Effector CD4-positive, alpha-beta T cell (primary cell): ENCODE measurements at places on chromosomes 4 and X.

DNA sequence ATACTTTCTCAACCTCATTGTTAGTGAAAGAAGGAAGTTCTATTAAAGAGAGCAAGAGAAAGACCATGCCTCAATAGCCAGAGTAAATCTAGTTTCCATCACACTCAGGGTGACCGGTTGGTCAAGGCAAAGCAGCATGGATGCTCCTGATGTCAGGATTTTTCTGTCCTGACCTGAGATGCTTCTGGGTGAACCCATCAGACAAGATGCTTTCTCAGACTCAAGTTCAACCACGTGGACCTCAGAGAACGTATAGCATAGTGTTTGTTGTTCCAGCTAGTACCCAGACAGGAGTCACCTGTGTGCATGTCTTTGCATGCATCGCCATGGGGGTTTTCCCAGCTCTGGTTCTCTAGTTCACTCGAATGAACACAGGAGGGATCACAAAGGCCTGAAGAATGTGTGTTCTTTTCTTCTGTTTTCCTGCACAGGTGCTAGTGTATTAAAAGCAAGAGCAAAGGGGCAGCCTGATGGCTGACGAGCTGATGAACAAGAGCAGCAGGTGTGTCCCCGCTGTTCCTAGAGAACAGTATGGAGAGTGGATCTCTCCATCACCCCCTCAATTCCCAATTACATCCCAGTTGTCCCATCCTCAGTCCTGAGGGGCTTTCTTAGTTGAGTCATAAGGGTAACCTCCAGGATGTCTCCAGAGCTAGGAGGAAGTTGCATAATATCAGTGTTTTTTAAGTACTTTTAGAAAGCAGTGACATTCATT lies 110.5 kb upstream of the ENPP6 start:
- no peak for DNase-seq

DNA sequence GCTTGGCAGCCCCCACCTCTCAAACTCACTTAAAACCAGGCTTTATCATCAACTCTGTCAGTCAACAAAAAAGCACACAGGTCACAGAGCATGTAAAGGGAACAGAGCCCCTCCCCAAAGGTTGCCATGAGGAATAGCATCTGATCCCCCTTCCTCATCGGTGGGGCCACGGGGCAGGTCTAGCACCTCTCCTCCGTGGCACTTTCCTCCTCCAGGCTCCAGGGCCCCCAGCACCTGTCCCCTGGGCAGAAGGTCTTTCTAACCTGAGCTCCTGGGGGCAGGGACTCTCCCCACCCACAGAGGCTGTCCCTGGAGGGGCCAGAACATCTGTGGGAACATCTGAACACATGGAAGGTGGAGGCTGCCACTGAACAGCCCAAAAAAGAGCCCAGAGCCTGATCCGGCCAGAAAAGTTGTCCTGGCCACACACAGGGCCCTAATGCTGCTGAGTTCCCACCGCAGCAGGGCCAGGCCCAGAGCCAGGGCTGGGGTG lies 65.7 kb downstream of the ZFYVE28 start:
- DNase-seq: no peak

- no peak for DNase-seq
These were observed 639.7 kb downstream of the TRIML1 start for GRCh38 chr4:188778905-188779304.

GRCh38 chr4:187470061-187470460 lies 525.5 kb upstream of the ZFP42 start:
- DNase-seq: no peak

DNA sequence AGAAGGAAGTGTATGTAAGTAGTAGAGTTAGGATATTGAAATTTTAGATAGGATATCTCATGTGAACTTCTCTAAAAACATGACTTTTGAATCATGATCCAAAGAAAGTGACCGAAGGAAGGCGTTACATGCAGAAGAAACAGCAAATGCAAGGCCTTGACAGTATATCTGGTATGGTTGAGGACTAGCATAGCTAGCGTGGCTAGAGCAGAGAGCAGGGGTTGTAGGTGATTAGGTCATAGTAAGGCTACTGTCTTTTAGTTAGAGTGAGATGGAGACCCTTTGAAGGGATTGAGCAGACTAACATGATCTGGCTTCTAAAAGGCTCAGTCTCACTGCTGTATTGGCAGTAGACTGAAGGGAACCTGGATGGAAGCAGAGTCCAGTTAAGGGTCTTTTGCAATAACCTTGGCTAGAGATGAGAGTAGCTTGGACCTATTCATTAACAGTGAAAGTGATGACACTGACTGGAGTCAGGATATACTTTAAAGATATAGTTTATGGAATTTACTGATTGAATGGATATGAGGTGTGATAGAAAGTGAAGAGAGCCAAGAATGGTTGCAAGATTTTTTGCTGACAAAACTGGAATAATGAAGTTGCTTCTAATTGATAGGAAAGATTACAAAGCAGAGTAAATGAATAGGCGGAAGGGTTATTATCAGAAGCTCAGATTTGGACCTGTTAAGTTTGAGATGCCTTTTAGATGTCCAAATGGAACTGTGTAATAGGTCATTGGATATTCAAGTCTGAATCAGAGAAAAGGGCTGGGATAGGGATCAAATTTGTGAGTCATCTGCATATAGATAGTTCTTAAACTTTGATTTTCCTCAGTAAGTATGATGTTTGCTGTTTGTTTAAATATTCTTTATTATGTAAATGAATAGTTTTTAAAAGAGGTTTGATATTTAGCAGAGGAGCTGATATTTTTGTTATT lies 59.8 kb downstream of the MRPL1 start:
- DNase-seq: no peak

GRCh38 chr4:7073526-7074390 lies 5.9 kb upstream of the GRPEL1 start:
- DNase-seq: no peak

DNA sequence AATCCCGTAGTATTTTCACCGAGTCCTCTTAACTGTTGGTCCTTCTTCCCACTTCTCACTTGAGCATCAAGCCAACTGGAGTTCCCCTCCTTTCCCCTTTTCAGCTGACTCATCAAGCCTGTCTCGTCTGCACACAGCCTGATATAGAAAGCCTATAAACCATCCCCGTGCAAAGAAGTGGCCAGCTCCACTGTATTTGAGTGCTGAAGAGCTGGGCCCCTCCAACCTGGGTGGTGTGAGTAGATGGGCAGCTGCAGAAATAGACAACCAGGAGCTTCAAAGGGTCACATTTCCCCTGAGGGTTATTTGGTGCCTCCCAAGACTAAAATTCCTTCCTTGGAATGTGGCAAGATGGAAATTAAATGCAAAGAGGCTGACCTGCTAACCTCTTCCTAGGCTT lies 199.7 kb downstream of the HS6ST2 start:
- no peak for DNase-seq

- peak; percentile 35 for DNase-seq
These were observed 10.5 kb downstream of the PPAT start for GRCh38 chr4:56424697-56425514.

GRCh38 chrX:40267334-40268187 lies 169.8 kb upstream of the BCOR start:
- no peak for DNase-seq

DNA sequence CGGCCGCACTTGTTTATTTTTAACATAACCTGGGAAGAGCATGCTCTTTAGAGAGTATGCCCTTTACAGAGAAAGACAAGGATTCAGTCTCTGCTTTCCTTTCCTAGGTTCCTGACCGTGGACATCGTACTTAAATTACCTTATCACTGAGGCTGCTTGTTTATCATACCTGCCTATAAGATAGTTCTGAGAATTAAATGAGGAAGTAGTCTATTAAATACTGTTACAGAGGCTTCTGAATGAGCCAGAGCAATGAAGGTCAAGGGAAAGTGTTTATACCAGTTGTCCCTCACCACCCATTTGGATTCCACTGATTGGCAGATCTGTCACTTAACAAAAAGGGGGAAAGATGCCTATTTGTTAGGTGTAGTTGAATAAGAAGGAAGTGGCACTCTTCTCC lies 10.0 kb downstream of the TXLNG start:
- DNase-seq: no peak

GRCh38 chr4:98293104-98293887 lies 32.1 kb downstream of the RAP1GDS1 start:
- no peak for DNase-seq

DNA sequence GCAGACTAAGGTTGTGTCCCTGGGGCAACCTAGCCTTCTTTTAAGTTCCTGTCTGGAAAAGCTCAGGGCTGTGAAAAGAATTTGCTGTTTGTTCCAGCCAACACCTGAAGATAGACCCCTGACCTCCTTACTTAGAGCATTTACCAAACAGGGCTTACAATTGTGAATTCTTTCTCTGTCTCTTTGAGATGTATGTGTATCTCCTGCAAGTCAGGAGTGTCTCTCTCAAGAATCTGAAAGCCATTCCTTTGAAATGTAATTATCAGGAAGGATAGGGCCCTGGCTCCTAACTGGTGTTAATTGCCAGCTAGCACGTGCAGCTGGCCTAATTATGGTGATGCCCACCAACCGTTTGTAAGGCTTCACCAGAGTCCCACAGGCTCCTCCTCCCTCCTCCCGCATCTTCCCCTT lies 18.2 kb downstream of the CCNG2 start:
- no peak for DNase-seq

- no peak for DNase-seq
These were observed 2.2 kb upstream of the MGARP start for GRCh38 chr4:139282065-139282720.

DNA sequence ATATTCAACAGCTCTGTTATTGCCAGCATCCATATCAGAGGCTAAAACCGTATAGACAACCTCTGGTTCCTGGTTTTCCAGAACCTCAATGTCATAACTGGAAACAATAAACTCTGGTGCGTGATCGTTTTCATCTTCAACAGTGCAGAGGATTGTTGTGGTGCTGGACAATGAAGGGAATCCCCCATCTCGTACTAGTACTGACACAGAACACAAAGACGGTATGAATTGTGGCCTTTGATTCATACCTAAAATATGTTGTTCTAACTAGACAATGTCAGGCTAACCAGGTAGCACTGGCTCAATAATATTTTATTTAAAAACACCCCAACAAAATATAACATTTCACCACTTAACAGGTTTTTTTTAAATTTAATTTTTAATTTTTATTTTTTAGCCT lies 186.9 kb downstream of the DCHS2 start:
- no peak for DNase-seq

DNA sequence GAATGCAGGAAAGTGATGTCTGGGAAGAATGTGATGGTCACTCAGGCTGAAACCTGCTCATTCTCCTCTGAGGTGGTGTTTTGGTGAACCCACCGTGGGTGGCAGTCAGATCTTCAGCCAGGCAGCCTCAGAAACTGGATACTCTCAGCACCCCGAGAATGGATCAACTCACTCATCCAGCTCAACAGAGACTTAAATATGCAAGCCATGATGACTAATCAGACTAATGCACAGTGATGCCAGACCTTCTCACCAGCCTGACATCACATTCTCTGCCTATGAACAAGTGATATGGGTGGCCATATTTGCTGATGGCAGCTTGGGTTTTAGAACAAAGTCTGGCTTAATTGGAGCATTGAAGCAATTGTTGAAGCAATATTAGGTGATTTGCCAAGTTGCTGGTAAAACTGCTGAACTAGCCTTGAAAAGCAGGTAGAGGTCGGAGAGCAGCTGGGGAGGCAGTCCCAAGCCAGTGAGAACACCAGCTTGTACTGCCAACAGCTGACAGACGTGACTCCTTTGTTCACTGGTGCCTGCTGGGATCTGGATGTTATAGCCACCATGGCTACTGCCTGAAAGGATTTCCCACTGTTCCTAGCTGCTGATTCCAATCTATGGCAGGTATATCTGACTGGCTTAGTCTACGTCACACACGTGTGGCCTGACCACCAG lies 608.1 kb downstream of the MID1IP1 start:
- no peak for DNase-seq
